Left colon (tissue), 2 donors: ENCODE measurements at places on chromosomes 4 and X. TPM values are rescaled to one million over a fixed set of nuclear protein-coding genes. Genes with fewer than 3 reads are reported as not detected.

Gene CD38
- total RNA-seq = 1.1 TPM

Gene LYAR
- total RNA-seq = 7.1 TPM

Gene SSX4B
- not detected for total RNA-seq

DNA sequence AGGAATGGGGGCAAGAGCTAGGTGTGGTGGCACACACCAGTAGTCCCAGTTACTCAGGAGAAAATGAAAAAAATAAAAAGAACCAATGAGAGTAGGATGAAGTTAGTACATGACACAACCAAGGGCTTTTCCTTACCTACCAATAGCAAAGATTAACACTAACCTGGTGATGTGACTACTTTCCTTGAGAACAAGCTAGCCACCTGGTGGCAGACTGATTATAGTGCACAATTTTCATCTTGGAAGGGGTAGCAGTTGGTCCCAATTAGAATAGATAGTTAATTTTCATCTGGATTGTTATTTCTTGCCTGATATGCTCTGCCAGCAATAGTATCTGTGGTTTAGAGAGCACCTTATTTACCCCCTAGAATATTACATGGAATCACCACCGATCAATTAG lies 1216.8 kb upstream of the PABPC4L start:
- DNase-seq = no peak

DNA sequence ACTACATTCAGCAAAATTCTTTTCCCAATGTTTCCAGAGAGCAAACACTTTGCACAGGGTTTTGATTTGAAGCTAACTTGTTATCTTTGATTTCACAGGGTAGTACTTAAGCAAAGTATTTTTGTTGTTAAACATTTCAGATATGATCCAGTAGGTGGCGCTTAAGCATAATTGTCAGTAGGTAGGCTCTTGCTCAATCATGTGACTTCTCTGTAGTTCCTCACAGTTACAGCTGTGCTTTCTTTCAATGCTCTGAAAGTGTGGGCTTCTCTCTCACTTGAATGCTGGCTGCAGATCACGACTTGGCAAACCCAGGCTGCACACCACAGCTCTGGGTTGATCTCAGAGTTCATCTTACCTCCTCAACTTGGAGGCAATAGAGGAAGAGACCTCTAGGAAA lies 1016.5 kb downstream of the SH3BGRL start:
- no peak for DNase-seq

GRCh38 chrX:146278381-146278780 lies 460.8 kb downstream of the SLITRK2 start:
- no peak for DNase-seq
